Right renal cortex interstitium (tissue), 3 donors: ENCODE measurements at places on chromosomes 1 and 21.

GRCh38 chr1:203396595-203397194 lies 45.8 kb upstream of the FMOD start:
- DNase-seq = no peak

DNA sequence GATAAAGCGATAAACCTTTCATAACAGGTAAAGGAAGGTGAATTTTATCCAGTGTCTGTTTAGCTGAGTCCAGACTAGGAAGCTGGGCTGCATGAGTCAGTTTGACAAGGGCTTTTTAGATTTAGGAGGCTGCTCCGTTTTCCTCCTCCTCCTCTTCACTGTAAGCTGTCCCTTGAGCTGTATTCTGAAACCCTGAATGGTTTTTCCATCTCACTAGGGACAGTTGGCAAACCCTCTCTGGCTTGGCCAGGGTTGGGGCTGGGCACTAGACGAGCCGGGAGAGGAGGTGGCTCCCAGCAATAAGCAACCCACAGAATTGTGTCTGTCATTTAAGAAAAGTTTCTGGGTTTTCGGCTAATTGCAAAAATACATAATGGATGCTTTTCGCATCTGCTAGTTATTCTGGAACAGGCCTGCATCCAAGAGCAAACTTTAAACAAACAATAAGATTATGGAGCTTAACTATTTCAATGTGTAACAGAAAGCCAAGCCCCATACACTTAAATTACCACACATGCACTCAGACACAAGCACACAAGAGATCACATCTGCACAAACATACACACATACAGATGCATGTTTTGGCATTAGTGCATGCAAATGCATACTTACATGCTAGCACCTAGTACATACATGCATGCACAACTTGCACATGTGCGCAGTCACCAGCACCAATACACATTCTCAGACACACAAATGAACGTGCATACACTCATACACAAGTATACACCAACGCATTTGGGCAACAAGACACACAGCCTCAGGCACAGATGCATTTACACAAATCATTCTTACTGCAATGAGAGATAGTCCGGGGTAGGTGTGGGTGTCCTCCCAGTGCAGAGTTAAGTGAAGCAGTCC lies 27.8 kb upstream of the FOXE3 start:
- DNase-seq = no peak

DNA sequence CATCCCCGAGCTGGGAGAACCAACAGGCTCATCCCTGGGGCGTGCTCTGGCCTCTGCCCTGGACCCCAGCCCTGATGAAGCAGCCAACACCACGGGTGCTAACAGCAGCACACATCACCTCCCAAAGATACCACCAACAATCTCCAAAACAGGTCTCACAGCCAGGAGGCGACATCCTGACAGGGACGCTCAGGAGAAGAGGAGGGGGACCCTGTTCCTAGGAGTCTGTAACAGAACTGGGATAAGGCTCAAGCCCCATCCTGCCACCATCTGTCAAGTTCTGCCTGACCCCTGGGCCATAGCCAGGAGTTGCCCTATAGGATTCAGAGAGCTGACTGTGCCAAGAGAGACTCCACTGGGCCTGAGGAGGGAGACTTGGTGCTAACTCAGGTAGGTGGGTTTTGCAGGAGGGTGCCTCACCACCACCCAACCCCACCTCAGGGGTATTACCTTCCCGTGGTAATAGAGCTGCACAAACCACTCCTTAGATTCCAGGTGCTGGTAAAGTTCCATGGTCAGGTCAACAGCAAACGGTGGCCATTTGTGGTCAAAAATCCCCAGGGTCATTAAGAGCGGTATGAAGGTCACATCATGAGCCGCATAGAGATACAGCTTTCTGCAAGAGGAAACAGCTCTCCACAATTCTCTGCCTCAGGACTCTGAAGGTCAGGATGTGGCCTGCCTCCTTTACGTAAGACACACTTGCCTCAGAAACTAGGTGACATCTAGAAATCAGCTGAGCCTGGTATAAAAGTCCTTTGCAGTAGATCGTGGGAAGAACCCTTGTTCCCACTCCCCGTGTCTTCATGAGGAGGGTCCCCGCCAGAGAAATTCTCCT lies 22.3 kb downstream of the ACP6 start:
- no peak for DNase-seq

GRCh38 chr1:12302798-12303447 lies 73.1 kb downstream of the VPS13D start:
- no peak for DNase-seq

- DNase-seq = no peak
Observed at GRCh38 chr1:36847761-36848160, 186.6 kb downstream of the GRIK3 start.
